ENCODE measurements at places on chromosomes 12 and 14. TPM values are rescaled to one million over a fixed set of nuclear protein-coding genes. Genes with fewer than 3 reads are reported as not detected.

ERBB3 gene
- total RNA-seq = 1.5 TPM

- no peak for DNase-seq
These were observed 88.8 kb upstream of the DYRK2 start for GRCh38 chr12:67559751-67560150.

DNA sequence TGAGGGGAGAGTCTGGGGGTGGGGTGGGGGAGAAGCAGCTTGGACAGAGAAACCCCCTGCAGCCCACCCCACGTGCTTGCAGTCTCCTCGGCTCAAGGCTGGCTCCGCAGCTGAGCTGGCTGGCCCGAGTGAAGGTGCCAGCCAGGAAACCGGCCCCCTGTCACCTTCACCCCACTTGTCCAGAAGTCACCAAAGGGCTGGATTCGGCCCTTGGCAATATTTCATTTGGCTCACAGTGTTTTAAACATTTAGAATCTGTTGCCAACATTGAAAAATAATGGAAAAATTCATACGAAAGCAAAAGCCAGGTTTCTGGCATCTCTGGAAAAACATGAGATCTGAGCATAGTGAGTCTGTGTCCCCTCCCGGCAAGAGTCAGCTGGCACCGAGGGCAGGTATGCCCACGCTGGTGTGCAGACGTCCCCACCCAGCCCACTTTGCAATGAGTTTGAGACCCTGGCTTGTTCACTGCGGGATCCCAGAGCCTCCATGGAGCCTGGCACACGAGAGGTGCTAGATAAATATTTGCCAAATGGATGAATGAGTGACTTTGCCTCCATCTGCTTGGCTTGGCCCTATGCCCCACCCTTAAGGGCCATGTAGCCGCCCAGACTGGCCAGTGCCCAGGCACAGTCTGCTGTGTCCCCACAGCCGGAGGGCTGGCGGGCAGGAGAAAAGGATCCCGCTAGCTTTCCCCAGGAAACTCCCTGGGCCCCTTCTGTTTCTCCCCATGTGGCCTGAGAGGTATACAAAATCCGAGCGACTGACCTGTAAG is 18.2 kb downstream of the MSI1 start:
- no peak for DNase-seq

- DNase-seq = no peak
These were observed 44.7 kb downstream of the ATF7IP start for GRCh38 chr12:14410177-14410576.

DNA sequence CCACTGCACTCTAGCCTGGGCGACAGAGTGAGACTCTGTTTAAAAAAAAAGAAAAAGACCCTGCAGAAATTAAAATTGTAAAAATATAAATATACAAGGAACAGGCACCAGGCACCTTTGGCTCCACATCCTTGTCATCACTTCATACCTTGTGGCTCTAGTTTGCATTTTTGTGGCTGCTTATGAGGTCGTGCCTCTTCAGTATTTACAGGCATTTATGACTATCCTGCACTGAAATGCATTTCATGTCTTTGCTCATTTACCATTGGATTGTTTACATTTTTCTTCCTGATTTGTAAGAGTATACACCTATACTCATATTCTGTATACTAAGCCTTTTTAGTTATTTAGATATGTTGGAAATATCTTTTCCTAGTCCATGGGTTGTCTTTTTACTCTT is 20.1 kb downstream of the BICD1 start:
- DNase-seq = no peak

KRT3 gene
- total RNA-seq = not detected

DNA sequence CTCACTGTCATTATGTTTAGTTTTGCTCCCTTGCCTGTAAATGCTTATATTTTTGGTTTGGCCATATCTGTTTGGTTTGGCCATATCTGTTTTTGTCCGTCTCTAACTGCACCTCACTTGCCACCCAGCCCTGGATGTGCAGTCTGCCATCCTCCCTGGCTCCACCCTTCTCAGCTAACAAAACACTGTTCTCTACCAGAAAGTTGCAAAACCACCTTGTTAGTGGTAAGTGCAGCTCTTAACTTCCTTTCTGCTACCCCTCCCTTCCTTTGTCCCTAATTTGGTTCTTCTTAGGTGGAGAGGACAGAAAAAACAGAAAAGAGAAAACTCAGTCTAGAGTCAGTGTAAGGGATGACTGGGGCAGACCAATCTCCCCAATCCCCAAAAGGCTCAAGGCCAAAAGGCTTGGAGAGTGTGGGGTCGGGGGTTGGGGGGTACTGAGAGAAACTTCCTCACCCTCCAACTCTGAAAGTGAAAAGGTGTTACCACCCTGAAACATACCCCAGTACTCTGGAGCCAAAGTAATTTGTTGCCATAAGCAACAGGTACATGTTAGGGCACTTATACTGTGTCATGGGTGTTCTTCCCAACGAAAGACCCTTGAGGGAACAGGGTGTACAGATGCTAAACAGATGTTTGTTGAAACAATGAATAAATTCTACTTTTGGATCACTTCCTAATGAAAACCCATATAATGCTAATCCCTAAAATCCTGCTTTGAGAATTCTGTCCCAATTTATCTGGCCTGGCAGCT is 5.0 kb downstream of the BIN2 start:
- DNase-seq = no peak

- DNase-seq = no peak
These were observed 81.7 kb downstream of the PRKAB1 start for GRCh38 chr12:119749666-119750065.

GABARAPL1 gene
- 280 TPM for total RNA-seq

MTA1 gene
- 140 TPM for total RNA-seq

AP4S1 gene
- total RNA-seq = 8.7 TPM

DNA sequence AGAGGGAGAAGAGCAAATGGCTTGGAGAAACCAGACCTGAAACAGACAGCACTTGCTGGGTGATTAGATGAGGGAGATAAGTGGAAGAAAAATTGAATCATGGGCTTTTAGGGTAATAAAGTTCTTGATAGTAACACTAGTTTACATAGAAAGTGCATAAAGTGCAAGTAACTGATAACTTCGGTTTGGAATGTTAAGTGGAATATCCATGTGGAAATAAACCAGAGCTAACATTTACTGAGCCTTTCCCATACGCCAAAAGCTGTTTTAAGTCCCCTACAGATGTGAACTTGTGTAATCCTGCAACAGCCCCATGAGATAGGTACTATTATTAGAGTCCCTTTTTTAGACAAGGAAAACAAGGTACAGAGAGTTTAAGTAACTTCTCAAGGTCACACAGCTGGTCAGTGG is 77.1 kb upstream of the NUDT4 start:
- DNase-seq = no peak

MRPL51 gene
- 174 TPM for total RNA-seq

DNA sequence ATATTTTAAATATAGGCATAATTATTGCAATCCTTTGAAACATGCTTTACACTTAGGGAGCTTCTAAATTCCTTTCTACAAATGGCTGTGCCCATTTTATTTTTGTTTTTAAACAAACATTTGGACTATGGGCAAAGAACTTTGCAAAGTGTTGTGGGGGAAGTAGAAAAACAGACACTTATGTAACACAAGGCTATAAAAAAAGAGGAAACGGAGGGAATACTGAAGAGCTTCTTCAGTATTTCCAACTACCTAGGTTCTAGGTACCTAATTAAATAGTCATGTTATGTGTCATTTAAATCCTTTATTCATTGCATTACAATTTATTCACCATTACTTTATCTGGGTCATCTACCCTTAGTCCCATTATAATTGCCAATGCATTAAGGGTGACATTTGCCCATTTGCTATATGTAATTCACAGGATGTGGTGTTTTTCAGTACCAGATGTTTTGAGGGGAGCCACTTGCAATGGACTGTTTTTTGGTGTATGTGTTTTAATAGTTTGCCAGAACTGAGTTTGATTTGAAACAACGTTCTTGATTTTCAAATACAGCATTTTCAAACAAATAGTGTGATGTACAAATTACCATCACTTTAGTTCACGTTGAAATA is 1.5 kb upstream of the MSRB3 start:
- DNase-seq = no peak

DNA sequence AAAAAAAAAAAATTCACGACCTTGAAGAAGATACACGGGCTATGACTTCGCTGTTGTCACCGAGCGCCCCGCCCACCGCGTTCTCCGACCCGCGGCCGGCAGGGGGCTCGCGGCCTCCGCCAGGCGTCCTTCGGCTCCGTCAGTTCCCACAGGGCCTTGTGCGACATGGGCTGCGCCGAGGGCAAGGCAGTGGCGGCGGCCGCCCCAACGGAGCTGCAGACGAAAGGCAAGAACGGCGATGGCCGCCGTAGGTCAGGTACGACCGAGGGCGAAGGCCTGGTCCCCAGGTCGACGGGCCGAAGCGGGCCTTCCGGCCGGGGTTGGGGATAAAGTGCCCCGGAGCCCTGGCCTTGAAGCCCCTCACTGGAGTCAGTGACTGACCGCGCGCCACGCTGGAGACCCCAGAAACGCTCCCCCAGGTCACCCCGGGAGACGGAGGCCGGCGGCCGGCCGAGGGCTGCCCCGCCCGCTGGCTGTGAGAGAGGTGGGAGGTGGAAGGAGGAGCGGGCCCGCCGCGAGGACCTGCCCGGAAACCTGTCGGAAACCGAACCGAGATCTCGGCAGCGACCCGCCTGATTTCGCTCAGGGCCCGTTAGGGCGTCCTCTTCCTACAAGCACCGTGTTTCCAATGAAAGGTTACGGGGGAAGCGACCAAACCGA is at the start of gene TXNRD1:
TXNRD1 (plus strand) TSS at position 142 of the 660 bp plus-strand sequence; CDS start at position 166, 24 bp downstream.
- DNase-seq = peak; percentile 93

DNA sequence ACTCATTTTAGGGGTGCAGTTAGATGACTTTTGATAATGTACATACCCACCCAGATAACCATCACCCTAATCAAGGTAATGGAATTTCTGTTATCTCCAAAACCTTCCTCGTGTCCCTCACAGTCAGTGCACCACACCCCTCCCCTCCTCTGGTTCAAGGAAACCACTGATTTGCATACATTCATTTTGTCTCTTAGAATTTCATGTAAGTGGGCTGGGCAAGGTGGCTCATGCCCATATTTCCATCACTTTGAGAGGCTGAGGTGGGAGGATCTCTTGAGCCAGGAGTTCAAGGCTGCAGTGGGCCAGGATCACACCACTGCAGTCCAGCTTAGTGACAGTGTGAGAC is 15.7 kb downstream of the ADIPOR2 start:
- no peak for DNase-seq

DNA sequence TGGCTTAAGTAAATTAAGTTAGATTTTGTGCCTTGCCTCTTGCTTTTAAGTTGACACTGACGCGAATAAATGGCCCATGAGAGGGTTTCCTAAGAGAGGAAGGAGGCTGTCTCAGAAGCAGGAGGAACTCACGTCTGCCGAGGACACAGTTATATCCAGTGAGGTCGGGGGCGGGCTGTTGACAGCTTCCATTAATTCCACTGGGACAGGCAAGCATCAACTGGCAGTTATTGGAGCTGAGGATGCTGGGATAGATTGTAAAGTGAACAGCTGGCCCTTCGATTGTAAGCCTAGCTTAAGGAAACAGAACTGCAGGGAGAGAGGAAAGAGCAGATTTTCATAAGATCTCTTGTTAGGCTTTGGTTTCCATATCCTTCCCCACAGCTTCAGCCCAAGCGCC is 399.2 kb downstream of the IPO8 start:
- no peak for DNase-seq
